ENCODE measurements at places on chromosomes 1 and 21.

GRCh38 chr1:65167586-65168242 is 19.7 kb downstream of the AK4 start:
- no peak for DNase-seq

GRCh38 chr1:117657031-117657430 is 51.2 kb downstream of the TENT5C start:
- DNase-seq, result no peak

DNA sequence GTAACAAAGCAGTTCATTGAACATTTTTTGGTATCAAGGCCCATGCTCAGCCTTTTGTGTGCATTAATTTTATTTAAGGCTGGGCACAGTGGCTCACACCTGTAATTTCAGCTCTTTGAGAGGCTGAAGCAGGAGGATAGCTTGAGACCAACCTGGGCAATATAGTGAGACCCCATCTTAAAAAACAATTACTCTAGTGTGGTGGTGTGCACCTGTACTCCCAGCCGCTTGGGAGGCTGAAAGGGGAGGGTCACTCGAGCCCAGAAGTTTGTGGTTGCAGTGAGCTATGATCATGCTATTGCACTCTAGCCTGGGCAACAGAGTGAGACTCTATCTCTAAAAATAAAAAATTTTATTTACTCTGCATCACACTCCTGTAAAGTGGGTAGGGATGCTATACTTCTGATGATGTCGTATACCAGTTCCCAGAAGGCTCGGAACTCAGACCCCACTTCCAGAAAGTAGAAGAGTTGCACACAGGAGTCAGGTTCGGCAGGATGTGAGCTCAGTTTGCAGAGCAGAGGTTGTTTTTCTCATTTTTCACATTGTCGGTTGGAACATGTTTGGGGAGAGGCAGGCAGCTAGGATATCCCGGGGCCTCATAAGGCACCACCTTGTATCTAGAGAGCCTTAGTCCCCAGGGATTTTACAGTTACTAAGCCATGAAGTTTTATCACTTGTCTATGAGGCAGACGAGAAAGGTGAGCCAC is 144.6 kb downstream of the GALNT2 start:
- no peak for DNase-seq

- DNase-seq, result no peak
Measured at GRCh38 chr1:39940253-39940652, 14.7 kb upstream of the MFSD2A start.

DNA sequence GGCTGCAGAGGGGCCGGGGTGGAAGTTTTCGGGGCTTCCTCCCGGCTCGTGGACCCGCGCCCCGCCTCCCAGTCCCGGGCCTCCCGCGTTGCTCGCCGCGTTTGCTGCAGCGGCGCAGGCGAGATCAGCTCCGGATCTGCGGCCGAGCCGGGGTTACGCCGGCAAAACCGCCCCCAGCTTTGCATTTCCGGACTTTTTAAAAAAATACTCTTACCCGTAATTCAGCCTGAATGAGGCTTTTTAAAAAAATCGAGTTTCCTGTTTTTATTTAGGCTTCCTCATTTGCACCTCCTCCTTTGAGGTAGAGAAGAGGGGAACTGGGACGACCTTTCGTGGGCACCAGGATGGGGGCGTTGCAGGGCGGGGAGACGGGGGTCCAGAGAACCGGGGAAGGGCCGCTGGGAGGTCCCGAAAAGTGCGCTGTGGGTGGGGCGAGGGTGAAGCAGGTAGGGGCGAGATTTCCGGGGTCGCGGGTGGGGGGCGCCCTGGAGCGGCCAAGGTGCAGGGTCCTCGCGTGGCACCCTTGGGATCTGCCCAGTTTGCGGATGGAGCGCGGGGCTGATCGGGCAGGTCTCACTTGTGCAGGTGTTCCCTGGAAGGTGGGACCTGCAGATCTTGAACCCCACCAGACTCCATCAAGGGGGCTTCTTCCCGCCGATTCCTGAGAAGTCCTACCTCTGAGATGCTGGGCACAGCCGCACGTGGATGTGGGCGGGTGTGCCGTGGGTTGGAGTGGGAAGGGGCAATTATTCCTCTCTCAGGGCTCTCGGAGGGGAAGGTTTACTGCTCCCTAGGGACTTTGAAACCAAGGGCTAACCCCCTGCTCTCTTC is 1.1 kb downstream of the PIK3CD start:
- DNase-seq, result peak; percentile 44

DNA sequence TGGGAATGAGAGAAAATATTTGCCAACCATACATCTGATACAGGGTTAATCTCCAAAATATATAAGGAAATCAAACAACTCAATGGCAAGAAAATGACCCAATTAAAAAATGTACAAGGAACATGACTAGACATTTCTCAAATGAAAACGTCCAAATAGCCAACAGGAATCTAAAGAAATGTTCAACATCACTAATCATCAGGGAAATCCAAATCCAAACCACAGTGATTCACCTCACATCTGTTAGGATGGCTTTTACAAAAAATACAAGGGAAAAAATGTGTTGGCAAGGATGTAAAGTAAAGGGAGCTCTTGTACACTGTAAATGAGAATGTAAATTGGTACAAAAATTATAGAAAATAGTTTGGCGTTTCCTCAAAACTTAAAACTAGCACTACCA is 54.7 kb upstream of the ZRANB2 start:
- DNase-seq, result no peak

DNA sequence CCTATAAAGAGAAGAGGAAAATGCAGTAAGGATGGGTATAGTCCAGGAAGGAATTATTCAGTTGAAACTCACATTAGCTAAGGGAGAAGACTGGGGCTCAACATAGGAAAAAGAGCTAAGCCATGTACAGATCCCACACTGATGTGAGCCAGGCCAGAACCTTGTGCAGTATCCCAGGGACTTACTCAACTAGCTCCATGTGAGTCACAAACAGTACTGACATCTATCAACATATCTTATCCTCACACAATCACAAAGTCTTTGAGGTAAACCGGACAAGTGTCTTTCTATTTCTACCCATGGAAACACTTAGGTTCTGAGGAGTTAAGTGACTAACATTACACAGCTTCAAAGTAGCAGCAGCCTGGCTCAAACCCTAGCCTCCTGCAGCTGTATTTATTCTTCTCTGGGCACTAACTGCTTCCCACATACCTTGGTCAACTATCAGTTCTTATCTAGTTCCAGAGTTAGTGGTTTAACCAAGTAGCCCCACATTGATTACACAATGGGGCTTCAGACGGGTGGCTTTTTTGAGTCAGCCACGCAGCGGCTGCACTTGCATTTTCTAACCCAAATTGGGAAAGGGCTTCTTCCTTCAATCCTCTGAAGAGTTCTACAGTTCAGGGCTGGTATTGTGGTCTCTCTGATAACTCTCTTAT is 9.5 kb downstream of the CD5L start:
- no peak for DNase-seq

DNA sequence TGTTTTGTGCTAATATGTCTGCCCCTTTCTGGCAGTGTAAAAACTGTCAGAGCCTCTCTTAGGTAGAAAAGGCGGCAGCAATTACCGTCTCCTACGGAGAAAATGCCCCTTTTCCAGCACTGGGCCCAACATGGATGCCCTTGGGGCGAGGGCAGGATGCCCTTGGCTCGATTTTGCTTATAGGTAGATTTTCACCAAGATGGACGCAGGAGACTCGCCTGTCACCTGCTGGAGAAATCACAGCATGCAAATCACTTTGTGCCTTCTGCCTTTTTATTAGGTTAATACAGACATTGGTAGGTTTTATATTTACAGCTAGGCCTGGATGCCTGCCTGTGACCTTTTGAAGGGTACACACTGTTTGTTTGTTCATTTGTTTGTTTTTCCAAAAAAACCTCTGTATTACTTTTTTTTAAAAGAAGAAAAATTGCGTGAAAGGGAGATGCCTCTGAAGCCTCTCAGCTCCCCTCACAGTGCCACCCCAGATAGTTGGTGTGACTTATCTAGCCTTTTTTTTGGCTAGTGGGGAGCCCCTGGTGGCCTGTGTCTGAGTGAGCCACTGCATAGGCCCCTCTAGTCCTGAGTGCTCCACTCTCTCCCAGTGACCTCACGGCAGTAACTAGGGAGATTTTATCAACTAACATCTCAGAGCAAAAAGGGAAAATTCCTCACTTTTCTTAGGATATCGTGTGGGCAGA is 2.5 kb downstream of the ATP1B1 start:
- DNase-seq, result no peak

DNA sequence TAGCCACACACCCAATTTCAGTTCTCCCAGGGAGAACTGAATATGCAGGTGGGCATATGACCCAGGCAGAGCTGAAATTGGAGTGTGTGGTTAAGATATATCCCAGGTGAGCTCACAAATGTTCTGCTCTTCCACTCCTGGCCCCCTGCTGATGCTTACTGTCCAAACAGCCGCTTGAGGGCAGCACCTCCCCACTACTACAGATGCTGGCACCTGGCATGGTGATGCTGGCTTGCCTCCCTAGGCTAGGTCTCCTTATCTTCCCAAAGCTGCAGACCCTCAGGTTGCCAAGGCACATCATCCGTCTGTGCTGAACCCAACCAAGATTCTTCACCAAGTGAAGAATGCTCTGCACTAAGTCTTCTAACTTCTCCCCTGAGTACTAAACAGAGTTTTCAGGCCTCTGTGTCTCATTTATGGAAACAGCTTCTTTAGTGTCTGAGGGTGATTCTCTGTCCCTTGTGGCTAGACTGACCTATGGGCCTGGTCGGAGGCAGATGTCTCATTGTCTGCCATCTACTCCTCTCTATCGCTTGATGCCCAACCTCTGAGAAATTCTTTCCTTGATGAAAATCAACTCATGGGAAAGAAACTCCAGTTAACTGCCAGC is 27.2 kb downstream of the XCL1 start:
- DNase-seq, result peak; percentile 52

DNA sequence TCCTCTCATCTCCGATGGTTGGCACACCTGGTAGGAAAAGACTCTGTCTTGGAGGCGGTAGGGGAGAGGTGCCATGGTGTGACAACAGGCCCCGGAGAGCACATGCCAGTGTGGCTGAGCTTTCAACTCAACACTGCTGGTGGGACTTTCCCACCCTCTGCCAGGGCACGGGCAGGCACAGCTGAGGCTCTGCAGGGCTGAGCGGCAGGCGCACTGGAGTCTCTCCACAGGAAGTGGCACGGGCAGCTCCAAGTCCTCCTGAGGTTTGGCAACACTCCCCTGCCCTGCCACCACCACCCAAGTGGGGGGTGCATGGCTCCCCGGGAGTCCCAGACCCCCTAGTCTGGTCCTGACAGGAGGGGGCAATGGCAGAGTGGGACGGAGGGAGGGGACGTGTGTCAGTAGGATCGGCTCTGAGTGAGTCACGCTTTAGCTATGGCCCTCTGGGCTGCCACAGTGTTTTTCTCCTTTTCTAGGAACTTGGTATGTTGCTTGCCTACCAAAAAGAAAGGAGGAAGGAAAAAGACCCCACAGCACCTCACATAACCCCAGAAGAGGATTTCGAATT is 27.3 kb upstream of the EVA1B start:
- no peak for DNase-seq

DNA sequence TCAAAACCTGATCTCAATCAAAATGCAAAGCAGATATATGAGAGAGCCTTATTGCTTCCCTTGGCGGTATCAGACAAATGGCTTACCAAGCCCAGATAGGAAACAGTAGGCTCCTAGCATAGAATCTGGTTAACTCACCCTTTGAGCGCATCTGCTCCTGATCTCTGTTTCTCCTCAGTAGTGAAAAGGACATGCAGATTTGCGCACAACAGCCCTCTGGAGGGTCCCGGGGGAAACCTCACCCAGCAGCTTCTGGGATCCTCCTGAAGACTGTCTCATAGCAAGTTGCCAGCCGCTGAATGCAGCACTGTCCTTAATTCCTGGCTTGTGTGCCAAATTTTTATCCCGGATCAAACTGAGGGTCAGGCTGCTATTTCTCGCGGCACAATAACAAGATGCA is 192.2 kb downstream of the FASLG start:
- DNase-seq, result no peak

- DNase-seq, result peak; percentile 25
Measured at GRCh38 chr1:116514708-116515525, 55.9 kb downstream of the CD58 start.

- DNase-seq, result no peak
Measured at GRCh38 chr1:230570724-230571360, 71.4 kb upstream of the COG2 start.

- no peak for DNase-seq
Measured at GRCh38 chr21:37172646-37173045, 94.5 kb downstream of the VPS26C start.

DNA sequence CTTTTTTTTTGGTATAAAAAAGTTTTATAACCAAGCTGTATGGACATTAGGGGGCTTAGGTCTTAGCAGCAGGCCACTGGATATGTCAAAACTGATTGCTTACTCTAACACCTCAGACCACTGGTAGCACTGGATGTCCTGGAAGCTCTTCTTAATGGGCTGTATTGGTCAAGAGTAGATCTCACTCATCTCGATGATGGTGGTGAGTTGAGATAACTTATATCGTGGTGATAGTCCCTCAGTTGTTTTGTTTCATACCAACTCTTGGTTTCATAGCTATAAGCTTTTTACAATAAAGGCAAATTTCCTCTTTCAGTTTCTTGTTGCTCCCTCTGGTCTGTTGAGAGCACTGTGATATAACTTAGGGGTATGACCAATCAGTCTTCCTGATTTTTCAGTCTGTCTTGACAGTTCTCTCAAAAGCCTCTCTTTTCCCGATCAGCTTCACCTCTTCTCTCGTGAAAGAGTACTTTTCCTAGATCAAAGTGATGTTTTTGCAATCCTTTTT is 9.7 kb upstream of the AGO1 start:
- DNase-seq, result no peak

DNA sequence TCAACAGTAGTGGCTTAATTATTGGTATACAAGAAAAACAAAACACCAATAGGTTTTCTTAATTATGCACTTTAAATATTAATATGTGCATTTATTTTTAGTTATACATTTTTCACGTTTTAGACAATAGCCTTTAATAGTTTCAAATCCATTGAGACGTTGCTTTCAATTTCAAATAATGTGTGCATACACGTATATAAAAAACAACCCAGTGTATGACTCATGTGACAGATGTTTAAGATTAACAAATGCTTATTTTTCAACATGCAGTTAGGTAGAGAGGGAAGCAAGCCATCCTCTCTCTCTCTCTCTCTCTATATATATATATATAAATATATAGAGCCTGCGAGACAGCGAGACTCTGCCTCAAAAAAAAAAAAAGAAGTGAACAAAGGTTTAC is 24.3 kb downstream of the EYA3 start:
- no peak for DNase-seq

GRCh38 chr1:221256773-221257172 is 377.5 kb downstream of the HLX start:
- no peak for DNase-seq

All from stimulated activated CD8-positive, alpha-beta memory T cell treated with anti-CD3 and anti-CD28 coated beads, Interleukin-4, amount 100 ng/mL, for 24 hours (primary cell).